ENCODE measurements at places on chromosomes 7 and 10.
A peak's percentile ranks its signal among the peaks of the same experiment; 100 is the strongest.

DNA sequence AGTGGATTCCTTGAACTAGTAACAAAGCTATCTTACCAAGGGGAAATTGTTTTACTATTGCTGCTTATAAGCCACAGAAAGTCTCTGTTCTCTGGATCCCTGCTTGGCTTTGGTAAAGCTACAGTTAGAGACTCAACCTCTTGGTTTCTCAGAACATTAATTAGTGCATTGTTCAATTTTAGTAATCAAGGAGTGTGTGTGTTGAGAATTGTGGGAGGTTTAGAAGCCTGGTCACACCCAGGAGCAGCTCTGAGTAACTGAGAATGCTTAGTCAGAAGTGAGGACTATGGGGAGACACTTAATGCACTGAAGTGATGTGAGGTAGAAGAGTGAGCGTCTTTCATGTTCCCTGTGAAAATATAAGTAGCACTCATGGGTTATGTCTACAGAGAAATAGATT lies 8.2 kb upstream of the ACTA2 start:
- DNase-seq = no peak

DNA sequence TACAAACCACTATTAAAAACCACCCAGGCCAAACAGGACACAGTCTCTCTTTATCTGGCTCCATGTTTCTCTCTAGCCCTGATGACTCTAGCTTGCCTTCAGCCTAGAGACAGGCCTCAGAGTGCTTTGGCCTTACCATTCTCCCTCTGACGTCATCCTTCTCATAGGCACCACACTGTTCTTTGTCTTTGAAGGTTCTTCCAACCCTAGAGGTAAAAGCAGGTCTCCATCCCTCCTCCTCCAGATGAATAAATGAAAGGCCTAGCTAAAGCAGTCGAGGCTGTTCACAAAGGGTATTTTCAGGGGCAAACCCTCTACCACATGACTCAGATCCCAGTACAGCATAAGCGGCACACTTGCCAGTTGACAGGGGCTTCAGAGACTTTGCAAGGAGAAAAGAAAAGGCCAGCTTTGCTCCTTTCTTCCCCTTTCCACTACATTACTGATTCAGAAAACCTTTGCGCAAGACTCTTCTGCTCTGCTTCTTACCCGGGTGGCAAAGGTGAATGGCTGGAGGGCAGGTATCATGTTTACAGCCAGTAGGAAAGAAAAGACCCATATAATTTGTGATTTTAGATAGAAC lies 14.8 kb downstream of the NFE2L3 start:
- no peak for DNase-seq

DNA sequence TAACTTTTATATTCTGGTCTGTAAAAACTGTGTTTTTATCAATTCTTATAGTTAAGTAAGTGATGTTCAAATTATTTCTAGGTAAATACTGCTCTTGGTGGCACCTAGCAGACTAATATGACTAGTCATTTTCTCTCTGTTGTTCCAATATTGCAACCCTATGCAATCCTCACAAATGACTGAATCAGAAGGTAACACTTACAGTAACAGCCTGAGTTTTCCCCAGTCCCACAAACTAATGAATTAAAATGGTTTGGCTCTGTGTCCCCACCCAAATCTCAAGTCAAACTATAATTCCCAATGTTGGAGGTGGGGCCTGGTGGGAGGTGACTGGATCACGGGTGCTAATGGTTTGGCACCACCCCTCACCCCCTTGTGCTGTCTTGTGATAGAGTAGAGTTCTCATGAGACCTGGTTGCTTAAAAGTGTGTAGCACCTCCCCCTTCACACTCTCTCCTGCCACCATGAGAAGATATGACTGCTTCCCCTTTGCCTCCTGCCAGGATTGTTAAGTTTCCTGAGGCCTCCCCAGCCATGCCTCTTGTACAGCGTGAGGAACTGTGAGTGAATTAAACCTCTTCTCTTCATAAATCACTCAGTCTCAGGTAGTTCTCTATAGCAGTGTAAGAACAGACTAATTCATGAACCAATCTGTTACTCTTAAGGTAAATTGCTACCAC lies 43.5 kb downstream of the MTPN start:
- DNase-seq = no peak

- peak; percentile 82 for DNase-seq
Measured at GRCh38 chr10:16440396-16441133, 3.8 kb downstream of the PTER start.

- no peak for DNase-seq
Measured at GRCh38 chr7:112236597-112236996, 30.1 kb downstream of the ZNF277 start.

DNA sequence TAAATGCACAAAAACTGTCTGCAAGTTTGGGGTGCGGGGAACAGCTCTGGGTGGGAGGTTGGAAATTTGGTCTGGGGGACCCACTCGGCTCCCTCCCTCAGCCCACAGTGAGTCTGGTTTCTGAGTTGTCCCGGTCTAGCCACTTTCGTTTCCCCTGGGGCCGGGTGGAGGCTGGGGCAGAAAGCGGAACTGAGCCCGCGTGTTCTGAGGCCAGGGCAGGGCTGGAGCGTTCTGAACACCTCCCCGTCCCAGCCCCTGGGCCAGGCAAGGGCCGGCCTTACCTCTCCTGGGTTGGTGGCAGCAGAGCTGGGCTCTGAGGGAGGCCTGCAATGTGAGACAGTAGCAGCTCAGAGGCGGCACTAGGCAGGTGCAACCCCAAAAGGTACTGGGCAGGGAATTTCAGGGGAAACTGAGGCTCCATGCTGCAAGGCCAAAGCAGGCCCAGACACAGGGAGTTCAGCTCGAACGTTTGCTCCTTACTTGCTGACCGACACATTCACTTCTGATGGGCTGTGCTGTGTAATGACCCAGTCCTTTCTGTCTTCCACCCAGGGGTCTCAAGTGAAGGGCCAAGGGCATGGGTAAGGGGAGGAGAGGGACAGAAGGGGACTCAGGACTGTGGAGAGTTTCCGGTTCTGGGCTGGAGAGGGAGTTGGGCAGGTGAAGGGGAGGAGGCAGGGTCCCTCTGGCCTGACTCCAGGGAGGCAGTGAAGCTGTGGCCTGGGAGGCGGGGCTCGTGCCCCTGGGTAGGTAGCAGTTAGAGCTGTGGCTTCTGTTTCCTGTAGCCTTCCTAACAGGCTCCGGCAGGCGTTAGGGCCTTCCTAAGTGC lies 3.0 kb downstream of the IRF5 start:
- DNase-seq = peak; percentile 55

DNA sequence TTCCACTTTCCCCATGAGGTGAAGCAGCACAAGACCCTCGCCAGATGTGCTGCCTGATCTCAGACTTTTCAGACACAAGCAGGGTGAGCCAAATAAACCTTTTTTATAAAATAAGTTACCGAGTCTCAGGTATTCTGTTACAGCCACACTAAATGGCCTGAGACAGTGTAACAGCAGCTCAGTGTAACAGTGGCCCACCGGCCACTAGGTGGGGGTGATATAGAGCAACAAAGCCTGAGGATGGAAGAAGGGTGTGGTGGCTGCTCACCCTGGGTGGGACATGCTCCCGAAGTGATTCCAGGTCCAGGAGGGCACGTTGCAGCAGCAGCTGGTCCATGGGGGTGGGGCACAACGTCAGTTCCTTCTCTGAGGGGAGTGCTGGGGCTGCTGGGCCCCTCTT lies 44.6 kb downstream of the BMS1 start:
- DNase-seq = no peak

DNA sequence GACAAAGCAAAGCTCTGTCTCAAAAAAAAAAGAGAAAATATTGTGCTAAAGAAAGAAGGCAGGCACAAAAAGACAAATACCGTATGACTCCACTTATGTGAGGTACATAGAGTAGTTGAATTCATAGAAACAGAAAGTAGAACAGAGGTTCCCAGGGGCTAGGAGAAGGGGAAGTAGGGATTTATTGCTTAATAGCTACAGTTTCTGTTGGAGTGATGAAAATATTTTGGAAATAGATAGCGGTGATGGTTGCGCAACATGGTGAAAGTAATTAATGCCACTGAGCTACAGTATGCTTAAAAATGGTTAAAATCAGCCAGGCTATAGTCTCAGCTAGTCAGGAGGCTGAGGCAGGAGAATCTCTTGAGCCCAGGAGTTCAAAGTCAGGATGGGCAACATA lies 18.5 kb upstream of the NPFFR1 start:
- no peak for DNase-seq

DNA sequence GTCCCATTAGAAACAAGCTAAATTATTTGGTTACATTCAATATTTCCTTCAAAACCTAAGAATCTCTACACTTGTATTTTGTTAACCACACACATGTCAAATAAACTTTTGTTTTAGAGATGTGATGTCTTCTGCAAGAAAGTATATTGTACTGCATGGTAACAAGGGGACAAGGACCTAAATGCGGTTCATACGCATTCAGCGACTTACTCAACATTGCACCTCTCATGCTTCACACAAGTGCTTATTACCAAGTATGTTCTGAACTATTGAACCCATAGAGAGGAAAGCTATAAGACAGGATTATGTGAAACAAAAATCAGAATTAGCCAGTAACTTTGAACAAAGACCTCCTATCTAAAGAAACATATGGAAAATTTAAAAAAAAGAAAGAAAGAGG lies 68.3 kb downstream of the CREB5 start:
- DNase-seq = no peak

GRCh38 chr7:1109581-1110310 lies 21.8 kb downstream of the GPER1 start:
- no peak for DNase-seq

- DNase-seq = no peak
Measured at GRCh38 chr7:22833957-22834356, 11.3 kb upstream of the TOMM7 start.

GRCh38 chr7:99191869-99192596 lies 15.9 kb downstream of the KPNA7 start:
- no peak for DNase-seq

GRCh38 chr7:137742051-137742450 lies 104.7 kb downstream of the DGKI start:
- no peak for DNase-seq

GRCh38 chr7:101941481-101942383 lies 124.3 kb downstream of the CUX1 start:
- DNase-seq = no peak

GRCh38 chr10:128050936-128051335 lies 75.3 kb downstream of the MKI67 start:
- DNase-seq = no peak

DNA sequence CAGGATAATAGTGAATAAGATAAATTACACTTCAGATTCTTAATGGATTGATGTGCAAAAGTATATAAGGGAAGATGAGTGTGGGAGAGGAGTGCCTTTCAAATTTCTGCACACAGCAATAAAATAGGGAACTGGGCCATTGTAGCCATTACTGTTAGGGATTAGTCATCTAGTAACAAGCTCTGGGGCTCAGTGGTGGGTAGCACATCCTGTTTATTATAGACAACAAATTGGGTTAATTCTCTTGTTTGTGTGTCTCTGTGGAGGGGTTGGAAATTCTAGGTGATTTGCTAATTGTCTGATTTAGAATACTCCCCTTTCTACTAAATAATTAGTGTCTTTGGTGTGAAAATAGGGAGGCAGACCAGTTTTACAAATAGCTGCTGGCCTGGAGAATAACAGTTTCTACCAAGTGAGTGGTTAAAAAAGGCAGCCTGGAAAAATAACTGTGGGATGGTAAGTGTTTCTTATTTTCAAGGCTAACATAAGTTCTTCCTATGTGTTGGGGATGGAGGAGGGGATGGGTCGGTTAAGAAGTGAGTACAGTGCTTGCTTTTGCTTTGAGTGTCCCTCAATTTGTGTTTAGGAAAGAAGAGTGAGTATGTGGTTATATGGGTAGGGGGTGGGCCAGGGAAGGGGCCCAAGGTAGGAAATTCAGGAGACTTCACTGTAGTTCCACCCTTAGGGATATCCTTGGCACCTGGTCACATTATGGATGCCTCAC lies 43.3 kb upstream of the TMEM248 start:
- no peak for DNase-seq

DNA sequence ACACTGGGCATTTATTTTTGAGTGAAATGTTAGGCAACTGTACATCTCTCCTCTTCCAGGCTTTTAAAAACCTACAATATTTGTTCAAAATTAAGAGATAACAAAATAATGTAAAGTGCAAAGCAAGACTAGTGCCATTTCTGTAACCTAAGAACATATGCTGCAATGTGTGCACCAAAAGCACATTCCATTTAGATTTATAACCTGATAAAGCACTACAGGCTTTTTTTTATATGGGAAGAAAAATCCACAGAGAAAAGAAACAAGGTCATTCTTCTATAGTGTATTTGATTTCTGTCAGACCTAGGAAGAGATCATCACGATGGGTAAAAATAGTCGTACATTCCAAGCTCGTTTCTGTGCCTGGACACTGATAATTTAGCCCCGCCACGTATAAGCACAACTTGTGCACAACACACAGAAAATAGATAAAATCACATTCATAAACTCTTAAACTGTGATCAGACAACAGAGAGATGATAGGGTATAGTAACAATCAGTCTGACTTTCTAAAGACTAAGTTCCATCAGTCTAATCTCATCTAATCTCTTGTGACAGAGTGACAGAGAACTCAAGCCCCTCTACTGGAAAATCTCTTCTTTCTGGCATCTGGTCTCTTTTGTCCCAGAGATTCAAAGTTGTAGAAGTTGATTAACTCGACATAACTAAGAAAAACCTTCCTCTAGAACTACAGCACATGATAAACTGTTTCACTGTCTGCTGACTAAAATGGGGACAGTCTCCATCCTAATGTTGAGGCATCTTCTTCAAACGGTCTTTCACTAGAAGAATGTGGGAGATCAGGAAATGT lies 6.7 kb downstream of the LAMB1 start:
- no peak for DNase-seq

GRCh38 chr7:54859066-54859465 lies 100.1 kb upstream of the SEC61G start:
- no peak for DNase-seq

Data from islet precursor cell (in vitro differentiated cells).